ENCODE measurements at places on chromosomes 1 and 21.

DNA sequence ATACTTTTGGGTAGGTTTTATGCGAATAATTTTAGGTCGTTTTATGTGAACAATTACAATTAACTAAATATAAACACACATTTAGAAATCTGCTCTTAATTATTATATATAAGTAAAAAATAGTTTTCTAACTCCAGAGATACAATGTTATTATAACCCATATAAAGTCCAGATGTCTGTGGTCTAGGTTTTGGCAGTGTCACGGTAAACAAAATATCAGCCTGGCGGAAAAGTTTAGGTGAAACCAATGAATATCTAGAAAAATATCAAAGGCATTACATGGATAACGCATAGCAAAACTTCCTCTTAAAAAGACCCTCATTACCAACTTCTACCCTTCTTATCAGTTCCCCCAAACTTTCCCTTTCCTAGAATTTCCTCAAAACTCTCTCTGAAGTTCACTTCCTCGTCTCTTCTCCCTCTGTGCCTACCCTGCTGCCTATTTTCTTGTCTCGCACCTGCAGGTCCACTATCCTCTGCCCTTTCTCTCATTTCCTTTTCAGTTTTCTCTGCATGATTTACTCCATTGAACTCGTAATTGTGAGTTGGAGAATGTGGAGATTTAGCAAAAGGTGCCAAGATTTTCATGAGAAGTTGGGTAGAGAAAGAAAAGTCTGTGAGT lies 21.8 kb downstream of the VTCN1 start:
- peak; percentile 42 for DNase-seq

- DNase-seq = no peak
Observed at GRCh38 chr21:16302851-16303282, 573.1 kb downstream of the USP25 start.

- DNase-seq = peak; percentile 73
Observed at GRCh38 chr1:209674957-209675564, at the start of gene G0S2. TSS of gene G0S2 (plus strand) at chr1:209675412. CDS start at chr1:209675685, 273 bp downstream.

DNA sequence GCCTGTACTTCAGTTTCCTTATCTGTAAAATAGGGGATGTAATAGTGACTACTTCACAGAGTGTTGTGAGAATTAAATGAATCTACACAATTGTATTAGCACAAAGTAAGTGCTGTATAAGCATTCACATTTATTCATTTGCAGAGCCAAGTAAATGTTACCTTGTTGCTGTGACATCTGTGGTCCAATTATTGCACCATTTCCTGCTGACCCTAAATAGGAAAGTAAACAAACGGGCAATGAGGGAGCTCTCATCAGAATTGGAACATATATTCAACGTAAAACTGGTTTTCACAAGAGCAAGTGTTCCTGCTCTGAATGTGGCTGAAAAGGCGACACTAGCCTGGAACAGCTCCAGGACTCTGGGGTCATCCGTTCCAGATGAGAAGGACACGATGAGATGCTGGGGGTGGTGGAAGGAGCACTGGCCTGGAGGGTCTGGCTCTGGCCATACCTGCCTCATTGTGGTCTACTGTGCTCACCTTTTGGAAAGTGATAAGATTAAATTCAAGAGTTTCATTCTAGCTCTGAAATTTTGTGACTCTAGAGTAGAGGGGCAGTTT lies 34.5 kb downstream of the PROX1 start:
- no peak for DNase-seq

DNA sequence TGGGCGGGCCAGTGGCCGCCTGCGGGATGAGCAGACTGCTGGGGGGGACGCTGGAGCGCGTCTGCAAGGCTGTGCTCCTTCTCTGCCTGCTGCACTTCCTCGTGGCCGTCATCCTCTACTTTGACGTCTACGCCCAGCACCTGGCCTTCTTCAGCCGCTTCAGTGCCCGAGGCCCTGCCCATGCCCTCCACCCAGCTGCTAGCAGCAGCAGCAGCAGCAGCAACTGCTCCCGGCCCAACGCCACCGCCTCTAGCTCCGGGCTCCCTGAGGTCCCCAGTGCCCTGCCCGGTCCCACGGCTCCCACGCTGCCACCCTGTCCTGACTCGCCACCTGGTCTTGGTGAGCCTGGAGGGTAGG lies 2.1 kb downstream of the B4GALT2 start:
- DNase-seq = no peak

DNA sequence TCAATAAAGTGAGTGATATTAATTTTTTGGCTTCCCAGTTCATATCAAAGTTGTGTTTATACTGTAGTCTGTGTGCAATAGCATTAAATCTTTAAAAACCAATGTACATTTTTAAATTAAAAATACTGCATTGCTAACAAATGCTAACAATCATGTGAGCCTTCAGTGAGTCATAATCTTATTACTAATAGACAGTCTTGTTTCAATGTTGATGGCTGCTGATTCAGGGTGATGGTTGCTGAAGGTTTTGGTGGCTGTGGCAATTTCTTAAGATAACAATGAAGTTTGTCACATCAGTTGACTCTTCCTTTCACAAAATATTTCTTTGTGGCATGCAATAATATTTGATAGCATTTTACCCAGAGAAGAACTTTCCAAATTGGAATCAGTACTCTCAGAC lies 109.0 kb downstream of the ZMYM4 start:
- no peak for DNase-seq

- peak; percentile 15 for DNase-seq
Observed at GRCh38 chr1:239247285-239247684, 139.1 kb upstream of the CHRM3 start.

DNA sequence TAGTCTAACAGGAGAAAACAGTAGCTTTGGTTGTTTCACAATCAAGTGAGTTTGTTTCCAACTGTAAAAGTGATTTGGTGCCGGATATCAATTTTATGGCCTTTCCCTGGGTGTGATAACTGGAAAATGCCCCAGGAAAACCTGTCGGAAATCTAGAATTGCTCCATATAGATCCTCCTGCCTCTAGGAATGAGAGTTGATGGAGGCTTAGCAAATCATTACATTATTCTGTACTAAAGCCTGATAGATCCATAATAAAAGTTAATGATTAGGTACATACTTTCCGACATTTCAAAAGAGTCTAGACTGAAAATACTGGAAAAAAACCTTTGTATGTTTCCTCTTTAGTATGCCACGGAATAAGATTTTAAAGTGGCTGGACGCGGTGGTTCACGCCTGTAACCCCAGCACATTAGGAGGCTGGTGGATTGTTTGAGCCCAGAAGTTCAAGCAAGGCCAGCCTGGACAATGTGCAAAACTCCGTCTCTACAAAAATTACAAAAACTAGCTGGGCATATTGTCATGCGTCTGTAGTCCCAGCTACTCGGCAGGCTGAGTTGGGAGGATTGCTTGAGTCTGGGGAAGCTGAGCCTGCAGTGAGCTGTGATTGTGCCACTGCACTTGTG lies 70.0 kb upstream of the SLC45A1 start:
- no peak for DNase-seq

GRCh38 chr1:158146165-158146564 lies 34.5 kb upstream of the CD1D start:
- DNase-seq = peak; percentile 3

GRCh38 chr1:167065471-167065870 lies 24.7 kb downstream of the GPA33 start:
- DNase-seq = no peak

DNA sequence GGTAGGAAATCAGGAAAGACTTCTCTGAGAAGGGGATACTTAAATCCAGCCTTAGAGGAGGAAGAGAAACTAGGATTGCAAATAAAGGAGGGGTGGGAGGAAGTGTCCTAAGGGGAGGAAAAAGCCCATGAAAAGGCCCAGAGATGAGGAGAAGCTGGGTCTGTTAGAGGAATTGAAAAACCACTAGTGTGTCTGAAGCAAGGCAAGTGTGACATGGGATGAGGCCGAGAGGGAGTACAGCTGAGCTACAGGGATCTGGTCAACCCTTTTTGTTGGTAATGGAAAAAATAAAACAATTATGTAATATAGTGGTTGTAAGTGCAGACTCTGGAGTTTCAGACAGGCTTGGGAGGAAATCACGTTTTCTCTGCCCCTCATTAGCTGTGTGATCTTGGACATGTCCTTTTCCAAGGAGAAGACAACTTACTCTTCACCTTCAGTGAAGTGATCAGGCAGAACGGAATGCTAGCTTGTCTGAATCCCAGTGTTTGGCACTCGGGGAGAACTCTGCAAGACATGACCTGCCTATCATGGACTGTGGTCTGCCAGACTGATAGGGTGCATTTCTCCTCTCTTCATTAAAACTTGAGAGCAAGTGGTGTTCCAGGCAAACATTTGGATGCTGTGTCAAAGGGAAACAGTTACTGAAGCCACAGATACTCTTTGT lies 7.4 kb upstream of the S100A10 start:
- DNase-seq = no peak

GRCh38 chr1:15110867-15111230 lies 42.7 kb upstream of the TMEM51 start:
- no peak for DNase-seq

DNA sequence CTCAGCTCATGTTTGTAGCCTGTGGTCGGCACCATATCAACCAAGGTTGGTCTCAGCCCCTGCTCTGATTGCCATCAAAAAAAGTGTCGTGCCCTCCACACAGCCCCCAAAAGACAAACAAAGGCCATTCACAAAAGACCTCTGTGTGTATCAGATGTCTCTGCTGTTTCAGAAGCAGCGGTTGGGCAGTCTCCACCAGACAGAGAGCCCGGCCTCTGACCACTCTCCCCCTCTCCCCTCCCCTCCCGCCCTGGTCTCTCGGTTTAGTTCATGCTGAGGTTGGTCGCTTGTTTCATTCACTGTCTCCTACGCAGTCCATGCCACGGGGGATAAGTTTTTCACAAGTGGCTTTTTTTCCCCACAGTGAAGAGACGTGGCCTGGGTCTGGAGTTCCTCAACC lies 27.1 kb downstream of the ACTA1 start:
- DNase-seq = no peak

DNA sequence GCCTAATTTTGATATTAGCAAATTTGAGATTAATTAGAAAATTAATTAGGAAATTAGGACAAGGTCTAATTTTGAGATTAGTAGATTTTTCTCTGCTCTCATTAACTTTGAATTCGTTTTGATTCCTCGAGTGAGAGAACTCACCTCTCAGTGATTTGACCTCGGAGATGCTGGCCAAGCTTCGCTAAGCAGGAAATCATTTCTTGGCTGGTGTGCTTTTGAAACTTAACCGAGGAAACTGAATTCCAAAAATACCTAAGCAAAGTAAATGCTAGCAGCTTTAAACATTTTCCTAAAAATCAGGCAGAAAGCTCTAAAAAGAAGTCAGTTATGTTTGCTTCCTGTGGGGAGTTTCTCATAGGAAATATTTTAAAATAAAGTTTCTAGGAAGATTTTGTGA lies 34.9 kb downstream of the CDC14A start:
- DNase-seq = peak; percentile 69

DNA sequence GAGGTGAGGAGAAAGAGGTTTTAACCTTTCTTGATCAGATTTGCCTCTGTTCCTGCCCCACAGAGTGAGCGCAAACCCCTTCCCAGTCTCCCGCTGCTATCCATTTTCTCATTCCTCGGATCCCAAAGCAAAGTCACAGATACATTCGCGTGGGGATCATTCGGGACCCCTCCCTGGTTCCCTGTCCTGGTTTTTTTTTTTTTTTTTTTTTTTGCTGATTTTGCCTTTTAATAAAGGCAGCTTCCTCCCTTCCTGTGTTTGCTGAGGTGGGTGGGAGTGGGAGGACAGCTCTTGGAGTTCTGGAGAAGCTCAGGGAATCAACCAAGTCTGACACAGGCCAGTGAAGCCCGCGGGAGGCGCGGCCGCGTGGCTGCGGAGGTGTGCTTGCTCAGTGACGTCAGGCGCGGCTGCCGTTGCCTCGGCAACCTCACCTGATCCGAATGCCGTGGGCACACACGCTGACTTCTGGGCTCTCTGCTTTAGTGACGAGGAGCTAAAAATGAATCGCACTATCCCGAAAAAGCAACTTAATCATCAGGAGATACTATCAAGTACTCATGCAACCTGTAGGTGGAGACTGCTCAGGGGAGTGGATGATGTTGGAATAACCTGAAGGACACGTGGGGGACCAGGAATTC lies 106.4 kb downstream of the TBX19 start:
- DNase-seq = peak; percentile 14

DNA sequence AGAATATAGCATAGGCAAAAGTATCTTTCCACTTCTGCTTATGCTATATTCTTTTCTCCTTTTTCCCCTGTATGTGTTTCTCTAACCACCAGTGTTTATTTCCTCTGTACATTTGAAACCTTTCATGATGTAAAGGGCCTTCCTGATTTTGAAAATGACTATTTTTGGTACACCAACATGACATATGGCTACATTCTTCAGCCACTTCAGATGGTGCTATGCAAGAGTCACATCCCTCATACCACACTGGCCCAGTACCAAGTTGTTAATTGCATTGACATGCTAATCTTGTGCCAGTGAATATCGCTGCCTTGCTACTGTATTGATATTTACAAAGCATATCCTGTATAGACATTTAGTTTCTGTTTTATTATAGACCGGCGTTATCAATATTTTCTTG lies 408.7 kb downstream of the NCAM2 start:
- no peak for DNase-seq

GRCh38 chr1:184289825-184290550 lies 96.8 kb upstream of the C1orf21 start:
- no peak for DNase-seq

GRCh38 chr1:29210278-29211085 lies 20.3 kb downstream of the MECR start:
- DNase-seq = no peak

DNA sequence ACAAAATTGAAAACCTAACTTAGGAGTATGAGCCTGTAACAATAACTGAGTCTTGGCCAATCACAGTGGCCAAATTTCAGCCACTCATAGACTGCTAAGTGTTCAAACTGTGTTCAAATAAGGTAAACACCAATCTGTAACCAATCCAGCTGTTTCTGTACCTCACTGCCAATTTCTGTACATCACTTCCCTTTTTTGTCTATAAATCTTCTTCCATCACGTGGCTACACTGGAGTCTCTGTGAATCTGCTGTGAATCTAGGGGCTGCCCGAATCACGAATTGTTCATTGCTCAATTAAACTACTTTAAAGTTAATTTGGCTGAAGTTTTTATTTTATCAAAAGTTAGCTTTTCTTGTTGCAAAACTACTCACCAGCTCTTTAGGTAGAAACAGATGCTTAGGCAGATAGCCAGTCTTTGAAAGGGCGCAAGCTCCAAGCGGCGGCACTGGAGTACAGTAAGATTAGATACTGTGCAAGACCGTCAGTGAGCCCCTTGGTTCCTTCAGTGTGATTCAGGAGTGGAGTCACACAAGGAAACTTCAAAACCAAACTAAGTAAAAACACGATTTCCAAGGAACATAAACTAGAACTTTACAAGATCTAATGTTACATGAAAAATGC lies 43.2 kb upstream of the ADGRL2 start:
- no peak for DNase-seq

GRCh38 chr1:74611887-74612286 lies 61.7 kb downstream of the ERICH3 start:
- DNase-seq = peak; percentile 5
